ENCODE measurements at places on chromosomes 2 and 18.

DNA sequence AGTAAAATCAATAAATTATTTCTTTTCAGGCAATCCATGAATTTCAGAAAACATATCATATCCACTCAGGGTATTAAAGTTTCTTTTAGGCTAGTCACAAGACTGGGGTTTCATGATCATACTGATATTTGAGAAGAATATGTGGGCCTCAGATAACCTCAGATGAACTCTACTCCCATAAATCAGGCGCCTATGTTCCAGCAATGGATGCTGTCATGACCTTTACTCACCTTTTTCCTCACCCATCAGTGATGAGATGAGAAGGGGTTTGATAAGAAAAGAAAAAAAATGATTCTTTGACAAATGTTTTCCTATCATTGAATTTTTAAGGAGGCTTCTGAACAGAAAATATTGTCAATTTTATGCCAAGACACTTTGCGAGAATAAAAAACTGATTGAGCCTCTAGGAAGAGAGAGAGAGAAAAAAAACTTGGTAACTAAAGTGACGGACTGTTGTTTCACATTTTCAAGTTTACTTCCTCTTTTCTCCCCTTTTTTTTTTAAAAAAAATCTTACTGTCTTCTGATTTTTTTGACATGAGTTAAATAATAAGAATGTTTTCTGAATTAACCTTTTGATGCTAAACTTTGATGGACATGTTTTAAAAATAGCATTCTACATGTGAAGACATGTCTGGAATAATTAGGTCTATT lies 309.1 kb upstream of the MAP2 start:
- no peak for DNase-seq

DNA sequence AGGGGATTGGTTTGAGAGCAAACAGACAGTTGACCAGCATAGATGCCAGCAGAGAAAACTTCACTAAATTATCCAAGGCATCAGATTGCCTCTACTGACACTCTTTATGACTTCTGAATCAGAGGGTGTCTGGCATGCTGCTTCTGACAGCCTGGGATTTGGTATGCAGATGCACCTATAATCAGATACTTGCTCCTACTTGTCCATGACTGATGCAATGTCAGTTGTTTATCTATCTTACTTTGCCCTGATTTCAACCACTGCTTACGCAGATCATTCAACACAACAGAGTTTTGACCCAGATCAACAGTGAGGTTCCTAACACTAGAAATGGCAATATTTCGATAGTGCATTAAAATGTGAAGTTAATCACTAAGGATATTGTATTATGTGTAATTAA lies 22.6 kb upstream of the CALCRL start:
- DNase-seq, result no peak

GRCh38 chr2:173990970-173991819 lies 26.0 kb upstream of the SP3 start:
- no peak for DNase-seq

DNA sequence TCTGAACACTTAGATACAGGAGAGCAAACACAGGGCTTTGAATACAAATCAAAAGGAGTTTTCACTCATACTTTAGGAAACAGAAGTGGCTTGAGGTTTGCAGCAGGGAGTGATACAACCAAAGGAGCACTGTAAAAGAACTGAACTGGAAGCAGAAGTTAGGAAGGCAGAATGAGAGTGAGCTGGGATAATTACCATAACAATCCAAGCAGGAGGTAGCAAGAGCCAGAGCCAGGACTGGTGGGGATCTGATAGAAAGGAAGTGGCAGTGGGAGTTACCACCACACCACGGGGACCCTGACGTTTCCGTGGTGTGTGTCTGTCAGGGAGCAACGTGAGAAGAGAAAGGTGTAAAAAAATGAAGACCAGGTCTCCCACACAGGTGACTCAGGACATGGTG lies 81.3 kb upstream of the EPB41L3 start:
- no peak for DNase-seq

DNA sequence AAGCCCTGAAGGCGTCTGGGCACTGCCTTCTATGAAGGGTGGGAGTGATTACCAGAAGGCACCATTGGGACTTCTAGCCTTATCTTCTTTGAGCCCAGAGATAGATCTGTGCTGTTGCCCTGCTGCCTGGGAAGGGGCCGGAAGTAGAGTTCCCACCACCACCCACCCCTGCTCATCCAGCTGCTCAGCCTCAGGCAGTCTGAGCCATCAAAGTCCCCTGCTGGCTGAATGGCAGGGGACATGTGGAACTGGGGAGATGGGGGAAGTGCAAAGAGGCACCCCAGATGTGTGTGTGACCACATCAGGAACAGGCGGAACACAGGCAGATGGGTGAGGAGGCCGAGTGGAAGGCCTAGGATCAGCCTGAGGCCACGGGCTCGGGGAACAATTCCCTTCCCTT lies 3.3 kb upstream of the WNT10A start:
- DNase-seq, result no peak

- no peak for DNase-seq
These were observed 7.6 kb upstream of the MEIS1 start for GRCh38 chr2:66427300-66427699.

DNA sequence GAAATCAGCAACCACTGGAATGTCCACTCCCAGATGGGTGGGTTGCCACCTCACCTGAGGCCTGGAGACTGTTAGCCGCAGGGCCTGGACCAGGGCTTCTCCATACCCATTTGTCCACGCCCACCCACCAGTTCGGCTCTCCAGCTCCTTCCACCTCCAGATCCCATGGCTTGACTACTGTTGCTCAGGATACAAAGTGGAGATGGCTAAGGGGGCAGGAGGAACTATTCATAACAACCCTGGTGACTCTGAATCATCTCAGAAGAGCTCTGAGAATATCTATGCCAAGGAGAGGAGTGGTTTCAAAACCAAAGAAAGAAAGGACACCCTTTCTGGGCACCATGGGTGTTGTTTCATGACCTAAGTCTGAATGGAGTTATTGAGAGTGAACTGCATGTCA lies 145.8 kb downstream of the LAMA3 start:
- DNase-seq, result no peak

DNA sequence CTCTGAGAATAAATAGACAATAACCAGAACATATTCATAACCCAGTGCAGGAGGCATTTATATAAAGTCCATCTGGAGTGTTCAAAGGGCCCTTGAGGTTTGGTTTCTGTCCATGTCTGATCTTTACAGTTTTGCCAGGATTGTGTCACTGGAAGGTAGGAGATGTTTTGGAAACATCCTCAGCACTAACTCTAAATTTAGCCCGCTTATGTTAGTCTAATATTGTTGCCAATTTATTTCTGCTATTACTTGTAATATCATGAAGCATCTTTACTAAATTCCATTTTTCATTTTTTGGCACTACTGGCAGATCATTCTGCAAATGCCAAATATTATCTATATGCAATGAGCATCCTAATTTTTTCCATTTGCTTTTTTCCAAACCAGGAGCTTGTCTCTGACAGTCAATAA lies 22.4 kb upstream of the REV1 start:
- no peak for DNase-seq

DNA sequence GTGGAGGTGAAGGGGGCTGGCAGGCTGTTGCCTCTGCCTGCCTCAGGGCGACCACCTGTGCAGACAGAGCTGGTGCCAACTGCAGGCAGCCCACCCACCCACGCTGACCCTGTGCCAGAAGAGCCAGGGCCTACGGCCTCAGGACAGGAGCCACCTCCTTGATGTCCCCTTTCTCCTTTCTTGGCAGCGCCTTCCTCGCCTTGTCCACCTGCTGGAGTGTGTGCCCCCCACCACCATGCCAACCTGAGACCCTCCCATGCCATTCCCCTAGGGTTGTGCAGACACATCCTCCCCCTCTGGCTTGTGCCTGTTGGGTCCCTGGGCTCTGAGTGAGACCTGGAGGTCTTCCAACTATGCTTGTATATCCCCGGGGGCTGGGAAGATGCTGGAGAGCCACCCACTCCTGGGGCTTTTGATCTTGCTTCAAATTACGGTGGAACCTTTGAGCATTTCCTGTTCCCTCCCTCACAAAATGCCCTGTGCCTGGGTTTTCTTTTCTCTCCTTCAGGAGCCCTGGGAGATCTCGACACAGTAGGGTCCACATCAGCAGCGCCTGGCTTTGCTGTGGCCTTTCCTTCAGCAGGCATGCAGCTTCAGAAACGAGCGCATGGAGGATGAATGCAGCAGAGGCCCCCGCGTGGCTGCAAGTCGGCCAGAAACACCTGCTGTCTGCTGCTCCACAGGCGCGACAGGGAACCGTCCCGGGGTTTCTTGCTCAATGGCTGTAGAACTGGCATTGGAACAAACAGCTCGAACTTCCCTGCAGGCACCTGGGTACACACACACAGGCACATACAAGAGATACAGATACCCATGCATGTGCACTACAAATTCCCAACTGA lies 65.9 kb upstream of the SH3RF3 start:
- no peak for DNase-seq

- no peak for DNase-seq
These were observed 300.0 kb downstream of the PDE11A start for GRCh38 chr2:177772529-177772928.

GRCh38 chr2:5691985-5692529 lies at the start of gene SOX11:
Gene SOX11 (plus strand): TSS chr2:5692384. CDS start chr2:5692722, 338 bp downstream.
- no peak for DNase-seq

- DNase-seq, result no peak
These were observed 3.5 kb downstream of the SS18 start for GRCh38 chr18:26086959-26087358.

GRCh38 chr2:134070281-134070741 lies 183.6 kb upstream of the MGAT5 start:
- DNase-seq, result no peak

GRCh38 chr2:1134629-1135028 lies 184.0 kb downstream of the SNTG2 start:
- DNase-seq, result no peak

DNA sequence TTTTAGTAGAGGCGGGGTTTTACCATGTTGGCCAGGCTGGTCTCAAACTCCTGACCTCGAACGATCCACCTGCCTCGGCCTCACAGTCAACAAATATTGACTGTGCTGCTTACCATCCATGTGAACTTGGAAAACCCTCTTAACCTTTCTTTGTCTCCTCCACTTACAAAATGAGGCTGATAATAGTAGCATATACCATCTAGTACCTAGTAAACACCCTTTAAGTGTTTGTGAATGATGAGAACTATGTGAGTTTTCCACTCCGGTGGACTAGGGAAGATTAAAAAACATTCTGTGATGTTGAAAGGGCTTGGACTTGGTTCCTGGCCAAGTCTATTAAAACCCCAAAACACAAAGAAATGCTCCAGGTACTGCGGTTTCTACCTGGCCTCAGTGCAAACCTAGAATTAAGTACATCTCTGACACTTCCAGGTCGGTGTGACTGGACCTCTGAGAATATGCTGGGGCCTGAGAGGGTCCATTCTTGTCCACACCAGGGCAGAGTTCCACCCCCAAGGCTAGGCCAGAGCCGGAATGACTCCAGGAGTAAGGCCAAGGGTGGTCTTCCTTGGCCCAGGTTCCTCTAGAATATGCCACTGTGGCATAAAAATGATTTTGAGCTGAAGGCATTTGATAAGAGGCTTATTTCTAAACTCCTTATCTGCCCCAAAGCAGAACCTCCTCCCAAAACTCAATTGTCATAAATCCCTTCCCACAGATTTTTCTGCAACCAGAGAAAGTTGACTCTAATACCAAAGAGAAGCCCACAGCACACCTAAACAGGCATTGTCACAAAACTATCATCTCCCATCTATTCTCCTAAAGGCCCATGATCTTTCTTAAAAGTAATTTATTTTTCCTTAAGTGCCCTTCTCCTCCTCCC lies 217.5 kb downstream of the TGIF1 start:
- DNase-seq, result no peak

DNA sequence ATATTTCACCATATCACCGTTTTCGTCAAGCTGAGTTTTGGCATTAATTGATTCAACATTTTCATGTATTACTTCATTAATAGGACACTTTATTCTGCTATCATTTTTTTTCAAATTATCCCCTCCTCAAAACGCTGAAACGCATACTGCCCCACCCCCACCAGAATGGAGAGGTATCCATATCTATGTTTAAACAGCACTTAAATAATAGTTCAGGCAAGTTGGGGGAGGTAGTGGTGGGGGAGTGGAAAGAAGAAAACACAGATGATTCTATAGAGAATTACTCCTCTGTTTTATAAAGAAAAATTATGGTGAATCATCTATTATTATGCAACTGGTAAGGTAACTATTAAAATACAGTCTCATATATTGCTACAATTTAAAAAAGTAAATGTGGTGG lies 314.4 kb upstream of the ZEB2 start:
- no peak for DNase-seq

GRCh38 chr2:2025803-2026202 lies 281.5 kb upstream of the PXDN start:
- DNase-seq, result no peak

Measured in stimulated activated CD4-positive, alpha-beta T cell treated with anti-CD3 and anti-CD28 coated beads, Interleukin-2, amount 100 ng/mL, for 24 hours (primary cell).